ENCODE measurements at places on chromosomes 4 and X.

- DNase-seq, result no peak
These were observed 9.2 kb downstream of the IRAK1 start for GRCh38 chrX:154010330-154011087.

- no peak for DNase-seq
These were observed 31.0 kb downstream of the ADAMTS3 start for GRCh38 chr4:72538006-72538405.

DNA sequence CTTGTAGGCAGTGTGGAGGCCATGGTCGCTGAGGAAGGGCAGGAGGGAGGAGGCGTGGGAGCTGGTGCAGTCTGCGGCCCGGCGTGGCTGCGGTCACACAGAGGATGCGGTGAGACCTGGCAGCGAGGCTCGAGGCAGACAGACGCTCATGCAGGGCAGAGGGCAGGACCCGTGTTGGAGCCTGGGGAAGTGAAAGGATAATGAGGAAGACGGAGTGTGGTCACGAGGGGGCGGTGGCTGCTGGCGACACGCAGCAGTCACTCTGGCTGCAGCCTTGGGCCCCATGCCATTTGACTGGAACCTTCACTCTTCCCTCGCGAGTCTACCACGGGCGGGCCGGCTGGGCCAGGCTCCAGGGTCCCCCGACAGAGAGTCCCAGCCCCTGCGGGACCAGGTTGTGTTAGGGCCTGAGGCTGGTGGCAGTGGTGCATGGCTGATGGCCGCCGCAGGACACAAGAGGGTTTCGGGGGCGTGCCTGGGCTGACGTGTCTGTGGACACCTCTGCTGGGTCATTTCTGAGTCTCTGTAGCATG is 68.8 kb upstream of the HGFAC start:
- no peak for DNase-seq

GRCh38 chr4:187176261-187176910 is 452.7 kb upstream of the FAT1 start:
- no peak for DNase-seq

GRCh38 chrX:136260776-136261175 is 9.6 kb upstream of the MAP7D3 start:
- DNase-seq, result no peak

GRCh38 chr4:112938461-112939058 is 110.9 kb upstream of the ANK2 start:
- DNase-seq, result peak; percentile 40

DNA sequence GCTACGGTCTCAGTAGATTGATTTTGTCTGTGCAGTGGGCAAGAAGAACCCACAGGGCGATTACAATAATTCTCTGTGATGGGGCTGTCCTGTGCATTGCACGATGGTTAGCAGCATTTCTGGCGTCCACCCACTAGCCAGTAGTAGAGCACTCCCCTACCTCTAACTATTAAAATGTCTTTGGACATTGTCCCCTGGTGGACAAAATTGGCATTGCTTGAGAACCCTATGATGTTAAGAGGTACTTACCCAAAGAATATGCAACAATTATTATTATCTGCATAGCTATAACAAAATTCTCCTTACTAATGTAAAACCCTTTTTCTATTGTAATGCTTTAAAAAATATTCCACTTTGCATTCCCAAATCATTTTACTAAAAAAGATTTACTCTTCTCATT is 109.5 kb upstream of the VCX3A start:
- no peak for DNase-seq

DNA sequence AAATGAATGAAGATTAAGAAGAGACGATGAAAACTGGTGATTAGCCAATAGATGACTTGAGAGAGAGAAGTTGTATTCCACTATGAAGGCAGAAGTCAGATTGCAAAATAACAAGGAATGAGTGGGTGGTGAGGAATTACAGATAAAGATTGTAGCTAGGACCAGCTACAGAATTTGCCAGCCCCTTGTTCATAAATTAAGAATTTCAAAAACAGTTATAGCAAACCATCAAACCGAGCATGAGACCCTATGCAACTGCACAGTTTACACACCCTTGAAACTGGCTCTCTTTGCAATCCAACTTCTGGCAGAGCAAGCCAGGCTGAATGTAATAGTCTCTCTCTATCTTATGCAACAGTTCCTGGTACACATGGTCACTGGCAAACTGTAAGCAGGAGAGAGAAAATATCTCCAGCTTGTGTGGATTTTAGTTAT is 35.2 kb downstream of the STAP1 start:
- DNase-seq, result no peak

- DNase-seq, result no peak
These were observed 248.0 kb downstream of the TRIML1 start for GRCh38 chr4:188387179-188387791.

DNA sequence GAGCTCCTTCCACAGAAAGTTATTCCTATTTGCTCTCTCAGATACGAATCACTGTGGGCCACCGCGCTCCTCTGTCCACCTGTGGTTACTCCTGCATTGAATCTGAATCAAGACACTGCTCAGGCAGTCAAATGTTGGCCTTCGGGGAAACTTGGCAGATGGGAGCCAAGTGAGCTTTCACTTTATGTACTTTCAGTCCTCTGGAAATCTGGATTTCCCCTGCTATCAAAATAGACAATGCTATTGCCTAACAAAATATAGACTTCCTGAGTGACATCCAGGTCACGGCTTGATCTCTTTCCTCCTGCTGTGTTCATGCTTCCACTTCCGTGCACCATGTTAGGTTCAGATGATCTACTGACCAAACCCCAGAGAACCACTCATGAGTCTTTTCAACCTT is 43.8 kb downstream of the FHL1 start:
- no peak for DNase-seq

GRCh38 chr4:7187168-7187535 is 5.2 kb upstream of the SORCS2 start:
- DNase-seq, result no peak

- DNase-seq, result no peak
These were observed 7.9 kb downstream of the TRIM2 start for GRCh38 chr4:153211986-153212728.

- DNase-seq, result no peak
These were observed 293.9 kb downstream of the RAB28 start for GRCh38 chr4:13190093-13190721.

- no peak for DNase-seq
These were observed 714.9 kb downstream of the GRXCR1 start for GRCh38 chr4:43607400-43607799.

GRCh38 chrX:82813671-82814078 is 694.4 kb upstream of the POU3F4 start:
- no peak for DNase-seq

DNA sequence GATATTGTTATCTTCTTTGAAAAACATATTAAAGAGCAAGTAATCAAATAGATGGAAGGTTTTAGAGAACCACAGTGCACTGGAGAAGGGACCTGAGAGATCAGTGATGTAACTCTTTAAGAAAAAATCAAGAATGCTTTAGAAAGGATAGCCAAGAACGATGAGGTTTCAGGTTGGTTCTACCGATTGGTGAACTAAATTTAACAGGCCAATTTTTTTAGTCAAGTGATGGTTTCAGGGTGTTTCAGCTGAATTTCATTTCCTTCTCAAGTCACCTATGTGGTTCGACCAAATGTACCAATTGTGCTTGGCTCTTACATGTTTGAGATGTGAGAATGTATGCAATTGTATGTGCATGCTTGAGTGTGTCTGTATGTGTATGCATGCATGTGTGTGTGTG is 26.5 kb downstream of the HS3ST1 start:
- no peak for DNase-seq

DNA sequence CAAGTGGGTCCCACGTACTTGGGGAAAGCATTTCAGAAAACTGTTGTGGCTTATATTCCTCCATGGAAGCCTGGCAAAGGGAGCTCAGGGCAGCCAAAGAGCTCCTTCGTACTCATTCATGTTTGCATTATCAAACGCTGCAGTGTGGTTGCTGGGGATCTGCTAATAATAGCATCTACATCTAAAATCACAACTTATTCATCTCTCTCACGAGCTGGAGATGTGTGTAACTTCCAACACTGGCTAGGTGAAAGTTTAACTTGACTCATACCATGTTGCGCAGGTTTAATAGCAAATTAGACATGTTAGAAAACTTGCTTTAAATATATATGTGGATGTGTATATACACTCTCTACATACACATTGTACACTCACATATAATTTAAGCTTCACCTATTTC is 415.1 kb downstream of the AFF2 start:
- no peak for DNase-seq

- no peak for DNase-seq
These were observed 43.6 kb downstream of the UNC5C start for GRCh38 chr4:95505151-95505550.

- no peak for DNase-seq
These were observed 113.1 kb downstream of the SHROOM4 start for GRCh38 chrX:50700921-50701320.

GRCh38 chr4:2787230-2788100 is 5.4 kb upstream of the SH3BP2 start:
- DNase-seq, result no peak

GRCh38 chr4:8443801-8444200 is 3.2 kb downstream of the TRMT44 start:
- DNase-seq, result no peak

GRCh38 chrX:48715876-48716502 is 19.5 kb downstream of the SUV39H1 start:
- DNase-seq, result no peak

DNA sequence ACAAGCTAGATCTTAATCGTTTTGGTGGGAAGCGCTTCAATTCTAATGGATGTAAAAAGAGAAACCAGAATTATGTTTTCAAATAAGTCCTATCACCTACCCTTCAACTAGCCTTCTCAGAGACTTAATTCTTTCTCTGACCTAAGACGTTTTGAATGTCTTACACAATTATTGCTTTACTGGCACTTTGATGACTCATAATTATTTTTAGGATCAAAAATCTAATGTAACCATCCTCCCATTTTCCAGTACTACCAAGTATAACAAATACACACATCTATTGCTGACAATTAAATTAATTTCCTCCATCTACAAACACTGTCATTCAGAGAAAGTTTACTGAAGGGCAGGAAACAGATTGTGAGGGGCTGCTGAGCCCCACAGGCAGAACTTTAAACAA is 108.6 kb downstream of the PPP3CA start:
- DNase-seq, result no peak

DNA sequence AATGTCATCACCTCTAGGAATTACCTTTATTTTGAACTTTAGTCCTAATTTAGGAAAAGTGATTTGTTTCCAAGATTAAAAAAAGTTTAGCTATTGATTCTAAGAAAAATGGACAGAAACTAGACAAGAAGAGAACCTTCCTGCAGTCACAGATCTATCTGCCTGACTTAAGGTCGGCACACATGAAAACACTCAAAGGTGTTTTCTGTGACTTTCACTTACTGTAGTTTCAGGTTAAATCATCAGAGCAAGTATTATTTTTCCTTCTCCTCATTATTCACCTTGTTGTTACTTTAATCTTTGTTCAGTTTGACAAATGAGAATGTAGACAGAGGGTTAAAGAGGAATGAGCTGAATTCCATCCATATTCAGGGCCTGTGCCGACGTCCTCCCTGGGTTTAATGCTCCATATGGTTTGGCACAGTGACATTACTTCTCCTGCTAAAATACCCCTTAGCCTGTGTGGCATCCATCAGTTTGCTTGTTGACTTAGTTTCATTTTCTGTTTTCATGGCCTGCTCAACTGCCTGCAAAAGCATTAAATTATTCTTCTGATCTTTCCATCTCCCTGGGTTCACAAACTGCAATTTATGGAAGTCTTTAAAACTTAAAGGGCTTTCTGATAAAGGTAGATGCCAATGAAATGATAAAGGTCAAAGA is 352.7 kb downstream of the NKX6-1 start:
- DNase-seq, result no peak

DNA sequence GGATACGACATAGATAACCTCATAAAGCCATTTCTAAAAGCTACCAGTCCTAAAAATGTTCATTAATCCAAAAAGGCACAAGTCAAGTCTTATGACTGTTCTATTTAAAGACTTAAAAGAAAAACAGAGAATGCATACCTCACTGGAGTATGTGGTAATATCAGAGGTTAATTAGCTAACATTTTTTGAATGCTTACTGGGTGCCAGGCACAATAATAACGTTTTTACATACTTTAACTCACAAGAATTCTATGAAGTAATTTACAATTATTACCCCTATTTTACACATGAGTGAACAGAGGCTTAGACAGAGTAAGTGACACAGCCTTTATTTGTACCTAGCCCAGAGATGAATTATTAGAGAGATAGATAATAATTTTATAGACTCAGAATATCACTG is 207.5 kb downstream of the PDGFC start:
- no peak for DNase-seq

- DNase-seq, result no peak
These were observed 60.7 kb downstream of the PRDM5 start for GRCh38 chr4:120861852-120862251.

GRCh38 chr4:13857397-13857796 is 229.9 kb upstream of the BOD1L1 start:
- no peak for DNase-seq

- no peak for DNase-seq
These were observed 2.5 kb downstream of the SLC25A4 start for GRCh38 chr4:185145572-185145971.

- DNase-seq, result no peak
These were observed 140.3 kb upstream of the CXCL13 start for GRCh38 chr4:77465271-77465670.

- DNase-seq, result no peak
These were observed 27.0 kb downstream of the AR start for GRCh38 chrX:67570839-67571238.

- no peak for DNase-seq
These were observed 288.1 kb downstream of the FRMPD4 start for GRCh38 chrX:12426420-12426819.

- no peak for DNase-seq
These were observed 2.9 kb upstream of the USP53 start for GRCh38 chr4:119209586-119209985.

GRCh38 chrX:144334577-144334976 is 450.7 kb downstream of the UBE2NL start:
- no peak for DNase-seq

DNA sequence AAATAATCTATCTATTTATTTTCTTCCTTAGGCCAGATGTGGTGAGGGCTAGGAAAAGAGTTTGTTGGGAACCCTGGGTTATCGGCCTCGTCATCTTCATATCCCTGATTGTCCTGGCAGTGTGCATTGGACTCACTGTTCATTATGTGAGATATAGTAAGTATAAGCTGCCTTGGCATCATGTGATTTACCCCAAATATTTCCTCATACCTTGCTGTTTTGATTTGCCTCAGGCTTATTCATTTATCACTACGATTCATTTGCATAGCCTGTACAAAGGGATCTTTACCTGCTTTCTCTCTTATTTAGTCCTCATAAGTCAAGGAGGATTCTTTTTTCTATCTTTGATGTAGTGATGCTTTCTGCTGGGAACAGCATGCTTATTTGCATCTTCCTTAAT is 14.5 kb downstream of the TMPRSS11E start:
- DNase-seq, result no peak

GRCh38 chr4:124459941-124460310 is 252.6 kb downstream of the ANKRD50 start:
- DNase-seq, result no peak

- DNase-seq, result no peak
These were observed 67.4 kb upstream of the PCDH19 start for GRCh38 chrX:100477467-100477866.

GRCh38 chr4:137635601-137636000 is 103.3 kb upstream of the PCDH18 start:
- DNase-seq, result no peak

Measured in COR-L47 (cell line).